ENCODE measurements at places on chromosomes 5 and 9.
A peak's percentile ranks its signal among the peaks of the same experiment; 100 is the strongest.

GRCh38 chr9:33452828-33453271 is 5.5 kb upstream of the AQP3 start:
- DNase-seq, result no peak

- DNase-seq, result no peak
These were observed 23.7 kb downstream of the RFK start for GRCh38 chr9:76370396-76371023.

DNA sequence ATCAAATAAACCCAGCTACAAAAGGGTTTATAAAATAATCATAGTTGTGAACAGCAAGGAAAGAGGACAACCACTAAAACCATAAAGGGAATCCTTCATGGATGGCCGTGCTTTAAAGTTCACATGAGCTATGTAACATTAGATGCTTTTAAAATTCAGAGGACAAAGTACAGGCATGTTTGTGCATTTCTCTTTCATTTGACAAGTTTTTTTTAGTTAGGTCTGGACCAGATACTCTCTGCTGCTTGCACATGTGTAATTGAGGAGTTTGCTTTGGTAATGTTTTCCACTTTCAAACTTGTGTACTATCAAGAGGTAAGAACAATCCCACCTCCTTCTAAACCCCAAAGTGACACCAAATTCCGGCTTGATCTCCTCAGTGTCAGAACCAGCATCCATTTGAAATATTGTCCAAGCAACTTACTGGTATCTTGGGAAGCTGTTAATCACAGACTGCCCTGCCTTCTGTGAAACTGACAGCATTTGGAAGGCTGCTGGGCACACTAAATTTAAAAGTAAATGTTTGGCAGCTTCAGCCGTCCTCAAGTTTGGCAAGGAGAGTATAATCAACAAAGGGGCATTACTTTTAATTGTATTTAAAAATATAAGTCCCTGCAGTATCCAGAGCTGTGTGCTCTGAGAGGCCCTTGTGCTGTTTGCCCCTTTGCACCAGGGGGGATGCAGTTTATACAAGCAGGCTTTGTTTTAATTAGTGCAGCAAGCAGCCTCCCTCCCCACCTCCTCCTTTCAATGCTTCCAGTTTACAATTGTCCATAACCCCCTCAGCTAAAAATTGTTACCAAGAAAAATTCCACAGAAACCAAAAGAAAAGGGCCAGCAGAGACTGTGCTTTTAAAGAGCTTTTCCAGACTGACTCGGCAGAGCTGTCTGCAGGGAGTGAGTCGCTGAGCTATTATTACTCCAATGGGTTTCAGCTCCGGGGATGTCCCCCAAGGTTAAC is 328.3 kb upstream of the MPDZ start:
- DNase-seq, result no peak

GRCh38 chr9:125558453-125559092 is 148.4 kb downstream of the MAPKAP1 start:
- DNase-seq, result peak; percentile 64

GRCh38 chr5:110268283-110268682 is 458.2 kb downstream of the TMEM232 start:
- no peak for DNase-seq

All from naive B cell (primary cell).